ENCODE measurements at places on chromosomes 7 and 10.
A peak's percentile ranks its signal among the peaks of the same experiment; 100 is the strongest.

GRCh38 chr7:22565315-22565811 is 65.4 kb upstream of the STEAP1B start:
- peak; percentile 82 for DNase-seq

DNA sequence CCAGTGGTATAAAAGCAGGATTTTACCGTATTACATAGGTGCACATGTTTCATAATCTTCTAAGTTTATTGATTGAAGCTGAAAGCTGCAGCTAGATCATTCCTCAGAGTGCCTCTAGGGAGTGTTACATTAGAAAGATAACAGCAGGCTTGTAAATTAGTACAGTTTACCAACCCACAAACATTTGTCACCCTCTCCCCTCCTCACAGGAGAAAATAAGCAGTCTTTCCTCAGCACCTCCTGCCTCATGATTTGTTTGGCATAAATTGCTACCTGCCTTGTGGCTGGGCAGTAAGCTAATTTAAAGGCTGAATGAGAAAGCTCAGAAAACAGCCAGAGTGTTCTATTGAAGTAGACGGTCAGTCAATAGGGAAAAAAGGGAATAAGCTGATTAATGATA is 74.2 kb downstream of the NXPH1 start:
- no peak for DNase-seq

- DNase-seq = no peak
Measured at GRCh38 chr10:7407368-7408290, 3.2 kb downstream of the SFMBT2 start.

DNA sequence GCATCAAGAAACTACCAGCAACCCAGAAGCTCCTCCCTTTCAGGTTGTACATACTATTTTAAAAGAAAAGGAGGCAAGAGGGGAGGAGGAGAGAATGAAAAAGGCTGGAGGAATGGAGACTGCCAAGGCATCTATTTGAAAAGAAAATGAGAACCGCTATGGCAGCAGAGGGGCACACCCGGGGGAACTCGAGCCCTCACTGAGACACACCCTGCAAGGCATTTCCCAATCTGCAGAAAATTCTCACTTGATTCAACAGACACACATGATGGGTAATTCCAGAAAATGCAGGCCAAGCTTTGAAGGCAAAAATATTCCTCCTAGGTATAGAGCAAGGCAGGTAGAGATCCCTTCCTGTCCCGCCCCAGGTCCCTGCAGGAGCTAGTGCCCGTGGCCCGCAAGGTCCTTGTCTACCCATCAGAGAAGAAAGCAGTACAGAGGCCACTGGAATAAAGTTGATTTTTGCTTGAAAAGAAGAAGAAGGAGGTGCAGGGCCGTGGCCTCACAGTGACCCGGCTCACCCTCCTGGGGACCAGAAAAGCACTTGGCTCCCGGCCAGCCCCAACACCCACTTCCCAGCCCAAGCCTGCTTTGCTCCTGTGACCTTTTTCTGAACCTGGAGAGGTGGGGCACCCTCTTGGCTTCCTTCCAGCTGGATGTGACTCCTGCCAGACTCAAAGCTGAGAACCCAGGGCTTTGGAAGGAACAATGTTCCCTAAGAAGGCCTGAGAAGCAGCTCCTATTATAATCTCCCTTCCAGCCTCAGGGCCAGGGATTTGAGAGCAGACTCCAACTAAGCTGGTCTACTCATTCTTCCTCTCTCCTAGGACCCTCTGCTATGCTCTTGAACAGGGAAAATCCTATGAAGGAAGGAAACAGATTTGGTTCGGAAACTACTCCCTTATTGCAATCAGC is 6.2 kb upstream of the PIK3CG start:
- no peak for DNase-seq

- DNase-seq = peak; percentile 72
Measured at GRCh38 chr10:122980209-122981065, at the start of gene PSTK. PSTK (plus strand) TSS chr10:122980401; CDS start chr10:122980480, 79 bp downstream.

GRCh38 chr7:16463520-16463919 is 2.0 kb downstream of the SOSTDC1 start:
- no peak for DNase-seq

Data from A172 (cell line).